ENCODE measurements at places on chromosomes 6 and 20.
A peak's percentile ranks its signal among the peaks of the same experiment; 100 is the strongest.

- DNase-seq: no peak
These were observed 1.3 kb upstream of the NNAT start for GRCh38 chr20:37519508-37520418.

- DNase-seq: no peak
These were observed 39.0 kb upstream of the PLN start for GRCh38 chr6:118509009-118509617.

DNA sequence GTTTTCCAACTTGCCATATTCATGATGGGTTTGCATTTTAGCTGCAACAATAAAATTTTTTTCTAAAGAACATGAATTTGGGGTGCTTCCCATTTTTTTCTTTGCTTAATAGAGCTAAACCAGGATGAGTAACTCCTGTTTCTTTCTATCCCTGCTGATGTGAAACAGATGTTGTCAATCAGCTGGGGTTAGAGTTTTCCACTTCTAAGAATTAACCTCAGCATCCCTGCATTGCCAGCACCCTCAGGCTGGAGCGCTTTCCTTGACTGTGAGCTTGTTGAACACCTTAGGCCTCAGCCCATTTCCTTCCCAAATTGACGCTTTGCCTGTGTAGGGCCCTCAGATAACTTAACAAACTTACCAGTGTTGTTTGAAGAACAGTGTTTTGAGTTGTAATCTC is 74.5 kb downstream of the PTPN1 start:
- DNase-seq: no peak

- DNase-seq: peak; percentile 64
These were observed 3.0 kb downstream of the TCEA2 start for GRCh38 chr20:64065974-64066343.

DNA sequence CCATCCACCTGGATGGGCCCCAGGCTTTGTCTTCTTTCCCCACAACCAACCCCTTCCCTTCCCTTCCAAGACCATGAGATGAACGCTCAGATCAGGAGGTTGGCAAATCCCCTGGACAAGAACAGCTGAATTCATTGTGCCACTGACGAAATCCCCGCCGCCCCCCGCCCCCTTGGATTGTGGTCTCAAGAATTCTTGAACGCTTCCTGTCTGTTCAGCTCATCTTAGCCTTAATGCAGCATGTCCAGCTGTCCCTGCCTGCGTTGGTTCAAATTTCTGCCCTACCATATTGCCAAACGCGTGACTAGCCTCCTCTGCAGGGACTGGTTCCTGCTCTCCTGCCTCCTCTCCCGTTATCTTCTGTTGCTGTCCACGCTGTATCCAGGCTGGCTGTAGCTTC is 133.2 kb downstream of the CDH4 start:
- DNase-seq: no peak

DNA sequence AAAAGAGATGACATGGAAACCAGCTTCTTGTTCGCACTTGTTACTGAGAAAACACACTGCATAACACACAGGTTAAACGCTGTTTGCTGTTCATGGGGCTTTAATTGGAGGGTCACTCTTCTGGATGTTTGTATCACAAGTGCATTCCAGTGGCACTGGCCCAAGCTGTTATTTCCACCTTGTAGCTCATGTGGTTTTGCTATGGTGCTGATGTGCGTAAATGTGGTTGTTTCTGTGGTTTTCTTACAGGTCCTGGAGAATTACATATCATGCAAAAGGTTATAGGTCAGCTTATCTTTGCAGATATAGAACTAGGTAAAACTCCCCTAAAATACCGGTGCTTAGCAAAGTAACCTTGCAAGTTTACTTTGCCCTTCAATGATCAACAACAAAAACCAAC is 89.3 kb upstream of the AHI1 start:
- DNase-seq: no peak

DNA sequence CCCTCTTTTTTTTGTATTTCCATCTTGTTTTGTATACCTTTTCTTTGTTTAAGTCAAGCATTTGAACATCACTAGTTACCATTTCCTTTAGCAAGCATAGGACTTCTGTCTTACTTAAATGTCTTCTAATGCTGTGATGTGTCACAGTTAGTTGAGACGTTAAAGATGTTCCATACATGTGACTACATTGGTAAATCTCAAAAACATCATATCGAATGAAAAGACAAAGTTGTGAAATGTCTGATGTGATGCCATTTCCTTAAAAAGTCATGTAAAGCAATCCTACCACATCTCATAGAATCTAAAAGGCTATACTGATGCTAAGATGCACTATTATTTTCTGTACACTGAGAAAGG is 26.8 kb downstream of the SLC16A10 start:
- DNase-seq: no peak

DNA sequence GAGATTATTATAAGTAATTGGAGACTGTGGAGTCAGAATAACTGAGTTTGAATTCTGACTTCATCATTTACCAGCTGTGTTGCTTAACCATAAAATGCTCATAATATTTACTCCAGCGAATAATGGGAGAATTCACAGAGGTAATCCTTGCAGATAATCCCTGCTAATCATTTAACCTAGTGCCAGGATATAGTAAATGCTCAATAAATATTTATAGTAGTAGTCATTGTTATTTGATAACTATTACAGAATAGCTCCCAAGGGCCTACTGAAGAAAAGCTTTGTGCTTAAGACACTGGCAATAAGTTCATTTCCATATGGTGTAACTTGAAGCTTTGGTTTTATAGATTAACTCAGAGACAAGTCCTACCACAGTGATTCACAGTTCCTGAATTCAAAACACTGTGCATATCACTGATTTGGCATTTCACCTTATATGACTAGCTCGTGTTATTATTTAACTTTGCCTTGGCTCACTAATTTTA is 208.8 kb upstream of the PLCB4 start:
- DNase-seq: no peak

- DNase-seq: no peak
These were observed 80.7 kb upstream of the MAFB start for GRCh38 chr20:40769677-40770285.

- no peak for DNase-seq
These were observed 29.5 kb upstream of the ADGRF1 start for GRCh38 chr6:47071681-47072080.

Data from activated naive CD4-positive, alpha-beta T cell treated with anti-CD3 and anti-CD28 coated beads, Interleukin-2, amount 50 U/mL, for 72 hours (primary cell).